ENCODE measurements at places on chromosomes 13 and 19. TPM values are rescaled to one million over a fixed set of nuclear protein-coding genes. Genes with fewer than 3 reads are reported as not detected.

DNA sequence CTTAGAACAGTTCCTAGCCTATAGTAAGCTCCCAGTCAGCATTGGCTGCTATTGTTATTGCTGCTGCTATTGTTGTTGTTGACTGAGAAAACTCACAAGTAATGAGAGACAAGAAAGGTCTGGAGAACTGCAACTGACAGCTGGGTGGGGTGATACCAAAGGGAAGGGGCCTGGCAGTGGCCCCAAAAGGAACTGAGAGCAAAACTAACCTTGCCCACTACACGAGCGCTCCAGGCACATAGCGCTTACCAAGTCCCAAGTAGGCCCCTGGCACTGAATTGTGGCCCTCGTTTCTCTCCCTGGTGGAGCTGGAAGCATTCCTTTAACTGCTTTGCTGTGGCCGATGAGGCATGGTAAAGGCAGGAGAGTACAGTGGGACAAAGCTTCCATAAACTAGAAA lies 59.7 kb downstream of the KCTD12 start:
- DNase-seq, result no peak

GRCh38 chr13:60572003-60572798 lies 175.2 kb downstream of the TDRD3 start:
- no peak for DNase-seq

DNA sequence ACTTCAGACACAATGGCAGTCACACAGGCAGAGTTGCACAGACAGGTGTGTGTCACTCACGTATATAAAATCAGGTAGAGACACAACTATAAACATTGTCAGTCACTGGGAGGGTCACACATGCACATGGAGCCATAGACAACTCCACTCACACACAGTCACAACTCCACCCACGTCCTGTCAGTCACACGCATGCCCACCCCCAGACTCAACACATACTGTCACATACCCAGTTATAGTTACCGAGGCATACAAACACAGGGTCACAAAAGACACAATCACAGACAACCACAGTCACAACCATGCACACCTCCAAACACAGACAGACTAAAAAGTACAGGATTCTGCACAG lies 1.5 kb downstream of the NUMBL start:
- DNase-seq, result no peak

Gene ZC3H4
- total RNA-seq, result 21.2 TPM

Measured in SJCRH30 (cell line).